ENCODE measurements at places on chromosomes 11 and 22. TPM values are rescaled to one million over a fixed set of nuclear protein-coding genes. Genes with fewer than 3 reads are reported as not detected.

The IGSF9B gene
- total RNA-seq: 63.1 TPM

The INS gene
- not detected for total RNA-seq

The UFD1 gene
- 52.9 TPM for total RNA-seq

The PTPMT1 gene
- total RNA-seq: 14.9 TPM

The HNRNPUL2 gene
- total RNA-seq: 67.8 TPM

The ZFTA gene
- 6.8 TPM for total RNA-seq

- no peak overlapping the region for H3K27ac ChIP-seq
- H3K4me3 ChIP-seq: no peak overlapping the region
- no peaks in the 10 kb centered on the region for H3K36me3 ChIP-seq
- no peaks in the 10 kb centered on the region for H3K27me3 ChIP-seq
- no peak for DNase-seq
Observed at GRCh38 chr11:82216927-82217570, 516.6 kb downstream of the FAM181B start.

GRCh38 chr11:47257517-47258316 is at the start of gene NR1H3:
Gene NR1H3, plus strand, starts transcription at chr11:47257996. Its CDS starts 1,221 bp downstream, at chr11:47259217.
- no peaks in the 10 kb centered on the region for H3K36me3 ChIP-seq
- no peak within 1 kb of the TSS for H3K4me3 ChIP-seq
- H3K27ac ChIP-seq: no peak within 1 kb of the TSS
- no peaks in the 10 kb centered on the region for H3K27me3 ChIP-seq
- no peak for DNase-seq

GRCh38 chr22:49740242-49740641 is 87.4 kb downstream of the BRD1 start:
- no peak overlapping the region for H3K27ac ChIP-seq
- H3K36me3 ChIP-seq: no peaks in the 10 kb centered on the region
- no peaks in the 10 kb centered on the region for H3K27me3 ChIP-seq

- DNase-seq: no peak
- no peaks in the 10 kb centered on the region for H3K27me3 ChIP-seq
- H3K4me3 ChIP-seq: no peak overlapping the region
Observed at GRCh38 chr11:26065944-26066343, 266.0 kb upstream of the ANO3 start.

- DNase-seq: no peak
- H3K4me1 ChIP-seq: peaks cover 8% of the 10 kb centered on the region
- no peak overlapping the region for H3K4me3 ChIP-seq
- H3K27me3 ChIP-seq: peaks cover 22% of the 10 kb centered on the region
- H3K36me3 ChIP-seq: no peaks in the 10 kb centered on the region
Observed at GRCh38 chr11:33775832-33776470, 1.6 kb upstream of the FBXO3 start.

- no peaks in the 10 kb centered on the region for H3K27me3 ChIP-seq
- no peak overlapping the region for H3K27ac ChIP-seq
- H3K36me3 ChIP-seq: no peaks in the 10 kb centered on the region
- no peaks in the 10 kb centered on the region for H3K4me1 ChIP-seq
Observed at GRCh38 chr11:13891911-13892310, 70.6 kb upstream of the SPON1 start.

Data from T-cell (primary cell).